ENCODE measurements at places on chromosomes 5 and 9. TPM values are rescaled to one million over a fixed set of nuclear protein-coding genes. Genes with fewer than 3 reads are reported as not detected.

Gene NFIL3
- total RNA-seq = 69.3 TPM

Gene SPAAR
- not detected for total RNA-seq

GRCh38 chr5:127878174-127878750 lies 175.1 kb downstream of the CCDC192 start:
- no peaks in the 10 kb centered on the region for H3K27me3 ChIP-seq
- no peaks in the 10 kb centered on the region for H3K4me1 ChIP-seq
- no peak overlapping the region for H3K27ac ChIP-seq
- H3K36me3 ChIP-seq = no peaks in the 10 kb centered on the region

Gene RFX3
- 14.1 TPM for total RNA-seq

- no peaks in the 10 kb centered on the region for H3K36me3 ChIP-seq
- peaks cover 35% of the 10 kb centered on the region for H3K4me1 ChIP-seq
- H3K4me3 ChIP-seq = no peak overlapping the region
- no peaks in the 10 kb centered on the region for H3K27me3 ChIP-seq
- no peak for DNase-seq
- no peak overlapping the region for H3K27ac ChIP-seq
These were observed 16.8 kb downstream of the OSTF1 start for GRCh38 chr9:75105019-75105540.

DNA sequence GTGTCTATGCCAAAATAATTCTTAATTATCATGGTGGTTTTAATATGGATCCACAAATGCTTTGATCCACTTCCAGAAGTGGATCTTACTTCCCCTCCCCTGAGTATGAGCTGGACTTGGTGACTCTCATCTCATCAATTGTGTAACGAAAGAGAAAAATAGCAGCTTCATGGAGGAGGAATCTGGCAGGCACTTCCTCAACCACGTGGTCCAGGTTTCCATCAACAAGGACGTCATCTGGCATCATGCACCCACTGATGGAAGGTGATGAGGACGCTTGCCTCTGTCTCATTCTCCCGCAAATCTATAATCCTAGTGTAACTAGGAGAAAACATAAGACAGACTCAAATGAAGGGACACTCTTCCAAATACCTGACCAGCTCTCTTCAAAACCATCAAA lies 54.6 kb upstream of the S1PR3 start:
- no peaks in the 10 kb centered on the region for H3K27me3 ChIP-seq
- H3K4me1 ChIP-seq = no peaks in the 10 kb centered on the region
- H3K36me3 ChIP-seq = no peaks in the 10 kb centered on the region
- H3K4me3 ChIP-seq = no peak overlapping the region
- DNase-seq = no peak
- no peak overlapping the region for H3K27ac ChIP-seq

DNA sequence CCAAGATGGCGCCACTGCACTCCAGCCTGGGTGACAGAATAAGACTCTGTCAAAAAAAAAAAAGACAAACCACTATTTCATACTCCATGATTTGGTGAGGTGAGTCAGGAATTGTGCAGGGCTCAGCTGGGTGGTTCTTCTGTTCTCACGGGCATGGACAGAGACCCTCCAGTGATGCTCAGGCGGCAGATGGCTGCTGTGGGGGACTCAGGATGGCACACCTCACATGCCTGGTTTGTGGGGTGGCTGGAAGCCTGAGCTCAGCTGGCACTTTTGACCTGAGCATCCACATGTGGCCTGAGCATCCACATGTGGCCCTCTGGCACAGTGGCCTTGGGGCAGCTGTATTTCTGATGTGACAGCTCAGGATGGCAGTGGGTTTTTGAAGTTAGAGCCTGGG lies 217.2 kb downstream of the IRX2 start:
- no peaks in the 10 kb centered on the region for H3K36me3 ChIP-seq
- H3K4me3 ChIP-seq = no peak overlapping the region
- H3K27ac ChIP-seq = no peak overlapping the region
- no peak for DNase-seq

DNA sequence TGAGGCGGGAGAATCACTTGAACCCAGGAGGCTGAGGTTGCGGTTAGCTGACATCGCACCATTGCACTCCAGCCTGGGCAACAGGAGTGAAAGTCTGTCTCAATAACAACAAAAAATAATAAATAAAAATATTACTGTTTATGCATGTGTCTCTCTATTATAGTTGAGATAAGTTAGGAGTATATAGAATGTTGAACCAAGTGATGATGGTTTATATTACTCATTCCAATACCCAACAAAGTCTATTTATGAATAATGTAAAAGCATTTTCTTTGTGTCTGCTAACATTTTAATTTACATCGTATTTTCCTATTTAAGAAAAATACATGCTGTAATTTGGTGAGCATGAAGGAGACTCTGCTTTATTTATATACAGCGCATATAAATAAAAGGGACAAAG lies 35.8 kb downstream of the CREBRF start:
- no peaks in the 10 kb centered on the region for H3K4me1 ChIP-seq
- no peak overlapping the region for H3K27ac ChIP-seq
- no peak overlapping the region for H3K4me3 ChIP-seq
- DNase-seq = no peak
- H3K27me3 ChIP-seq = no peaks in the 10 kb centered on the region

Gene LEAP2
- total RNA-seq = 2.7 TPM

GRCh38 chr5:65062469-65063083 lies 293.8 kb downstream of the CWC27 start:
- DNase-seq = no peak
- H3K4me1 ChIP-seq = no peaks in the 10 kb centered on the region
- no peak overlapping the region for H3K27ac ChIP-seq
- H3K4me3 ChIP-seq = no peak overlapping the region
- no peaks in the 10 kb centered on the region for H3K27me3 ChIP-seq

DNA sequence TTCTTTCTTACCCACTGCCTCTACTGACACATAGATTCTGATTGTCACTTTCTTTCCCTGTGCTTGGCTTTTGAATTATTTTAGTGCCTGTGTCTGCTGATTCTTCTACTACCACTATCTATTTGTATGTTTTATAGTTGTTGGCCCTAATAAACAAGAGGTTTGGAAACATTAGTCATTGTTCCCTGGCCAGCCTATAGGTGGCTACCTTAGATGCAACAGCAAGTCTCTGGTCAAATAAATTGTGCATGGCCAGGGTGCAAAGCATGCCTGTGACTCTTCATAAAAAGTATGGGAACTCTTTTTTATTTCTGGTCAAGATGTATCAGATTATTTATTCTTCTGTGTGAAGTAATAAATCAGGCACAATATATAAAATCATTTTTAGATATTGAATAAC lies 124.4 kb downstream of the PLK2 start:
- H3K4me1 ChIP-seq = no peaks in the 10 kb centered on the region
- no peak overlapping the region for H3K27ac ChIP-seq
- no peak overlapping the region for H3K4me3 ChIP-seq

Gene CNTNAP3B
- total RNA-seq = not detected

DNA sequence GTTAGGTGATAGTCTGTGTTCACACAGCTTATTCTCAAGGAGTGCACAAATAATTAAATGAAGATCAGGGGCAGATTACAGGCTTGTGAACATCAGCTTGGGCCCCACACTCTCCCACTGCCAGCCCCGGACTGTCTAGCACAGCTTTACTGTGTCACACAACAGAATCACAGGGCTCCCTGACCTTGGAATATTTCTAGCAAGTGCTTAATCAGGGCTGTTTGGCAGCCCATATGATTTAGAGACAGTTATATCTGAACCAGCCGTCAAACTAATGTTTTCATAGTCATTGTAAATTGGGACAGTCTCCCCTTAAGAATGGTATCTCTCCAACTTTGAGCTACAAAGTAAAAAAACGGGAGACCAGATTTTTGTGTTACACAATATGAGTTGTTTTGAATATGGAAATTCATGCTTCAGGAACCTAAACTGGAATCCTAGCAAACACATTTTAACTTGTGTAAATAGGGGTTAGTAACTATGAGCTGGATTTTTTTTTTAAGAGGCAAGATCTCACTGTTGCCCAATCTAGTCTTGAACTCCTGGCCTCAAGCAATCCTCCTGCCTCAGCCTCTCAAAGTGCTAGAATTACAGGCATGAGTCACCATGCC lies 517.6 kb downstream of the BNC2 start:
- no peak for DNase-seq
- H3K4me3 ChIP-seq = no peak overlapping the region
- H3K4me1 ChIP-seq = no peaks in the 10 kb centered on the region
- no peaks in the 10 kb centered on the region for H3K36me3 ChIP-seq

DNA sequence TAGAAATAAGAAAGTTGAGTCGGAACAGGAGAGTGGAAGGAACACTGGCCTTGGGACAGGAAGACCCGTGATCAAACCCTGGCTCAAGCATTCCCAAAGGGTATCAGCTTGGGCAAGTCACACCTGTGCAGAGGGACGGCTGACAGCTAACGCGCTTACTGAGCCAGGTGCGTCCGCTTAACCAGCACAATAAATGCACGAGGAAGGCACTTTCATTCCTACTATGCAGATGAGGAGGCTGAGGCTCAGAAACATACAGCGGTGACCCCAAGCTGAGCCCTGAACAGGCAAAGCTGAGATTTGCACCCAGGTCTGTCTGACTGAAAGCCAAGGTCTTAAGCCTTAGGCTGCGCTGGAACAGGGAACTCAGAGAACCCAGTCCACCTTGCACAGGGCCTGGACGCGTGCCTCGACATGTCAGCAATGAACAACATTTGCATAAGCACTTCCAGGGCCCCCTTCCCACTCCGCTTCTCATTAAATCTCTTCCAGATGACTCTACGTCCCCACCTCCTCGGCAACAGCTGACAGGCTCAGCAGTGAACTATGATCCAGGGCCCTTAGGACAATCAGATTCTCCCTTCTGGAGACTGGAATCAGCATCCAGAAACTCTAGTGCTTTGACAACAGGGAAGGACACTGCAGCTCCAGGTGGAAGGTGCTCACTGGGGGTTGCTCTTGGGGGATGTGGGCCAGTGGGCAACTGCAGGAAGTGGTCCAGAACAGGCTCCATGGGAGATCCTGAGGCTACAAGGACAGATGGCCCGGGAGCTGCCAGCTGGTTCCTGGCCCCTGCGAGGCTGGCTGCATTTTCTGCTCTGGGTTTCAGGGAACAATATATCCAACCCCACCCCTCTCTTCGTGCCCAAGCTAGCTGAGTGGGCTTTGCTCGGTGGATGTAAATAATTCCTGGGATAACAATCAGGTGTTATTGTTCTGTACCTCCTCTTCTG lies 35.2 kb downstream of the SH3PXD2B start:
- no peak for DNase-seq
- no peaks in the 10 kb centered on the region for H3K36me3 ChIP-seq
- H3K4me1 ChIP-seq = no peaks in the 10 kb centered on the region
- no peak overlapping the region for H3K27ac ChIP-seq
- no peaks in the 10 kb centered on the region for H3K27me3 ChIP-seq

Gene FOXD4L5
- total RNA-seq = 0.09 TPM

Gene F12
- total RNA-seq = 9.2 TPM

Gene F2RL2
- not detected for total RNA-seq

Gene PCDHGA2
- total RNA-seq = 0.07 TPM

DNA sequence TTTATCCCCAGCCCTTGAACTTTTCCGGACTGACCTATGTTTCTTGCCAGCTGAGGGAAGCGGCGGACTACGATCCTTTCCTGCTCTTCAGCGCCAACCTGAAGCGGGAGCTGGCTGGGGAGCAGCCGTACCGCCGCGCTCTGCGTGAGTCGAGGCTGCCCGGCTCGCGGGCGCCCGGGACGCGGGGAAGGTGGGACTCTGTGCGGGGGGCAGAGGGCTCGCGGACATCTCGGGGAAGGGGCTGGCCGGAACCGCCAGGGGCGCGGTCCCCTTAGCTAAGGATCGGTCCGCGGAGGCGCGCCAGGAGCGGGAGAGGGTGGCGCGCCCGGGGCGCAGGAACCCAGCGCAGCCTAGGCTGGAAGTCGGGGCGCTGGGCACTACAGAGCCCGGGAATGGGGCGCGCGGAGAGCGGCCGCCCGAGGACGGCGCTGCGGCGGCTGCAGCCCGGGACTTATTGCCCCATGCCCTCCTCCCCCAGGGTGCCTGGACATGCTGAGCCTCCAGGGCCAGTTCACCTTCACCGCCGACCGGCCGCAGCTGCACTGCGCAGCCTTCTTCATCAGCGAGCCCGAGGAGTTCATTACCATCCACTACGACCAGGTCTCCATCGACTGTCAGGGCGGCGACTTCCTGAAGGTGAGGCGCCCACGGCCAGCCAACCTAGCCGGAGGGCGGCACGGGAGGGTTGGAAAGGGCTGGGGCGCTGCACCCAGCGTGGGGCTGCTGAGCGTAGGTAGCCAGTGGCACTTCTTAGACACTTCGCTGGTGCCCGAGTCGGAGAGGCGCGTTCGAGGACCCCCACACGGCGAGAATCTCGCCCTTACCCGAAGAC lies 922 bp downstream of the CRHBP start:
- H3K4me1 ChIP-seq = no peaks in the 10 kb centered on the region
- no peak overlapping the region for H3K27ac ChIP-seq
- peaks cover 4% of the 10 kb centered on the region for H3K27me3 ChIP-seq
- no peak for DNase-seq

DNA sequence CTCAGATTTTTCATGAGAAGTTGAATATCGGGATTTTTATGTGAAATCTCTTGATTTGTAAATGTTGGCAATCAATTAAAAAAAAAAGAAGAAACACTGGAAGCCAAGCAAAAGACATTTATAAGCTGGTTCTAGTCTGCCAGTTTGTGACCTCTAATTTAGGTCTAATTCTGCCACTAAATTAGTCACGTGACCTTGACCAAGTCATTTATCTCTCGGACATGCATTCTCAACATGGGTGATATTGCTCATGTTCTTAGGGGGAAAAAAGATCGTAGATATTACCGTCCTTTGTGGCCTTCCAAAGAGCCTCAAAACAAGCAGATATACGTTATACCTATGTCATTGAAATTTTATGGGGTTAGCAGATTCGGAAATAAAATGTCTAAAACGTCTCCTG lies 52.9 kb upstream of the PTPDC1 start:
- DNase-seq = no peak
- H3K27ac ChIP-seq = peak overlapping the region; percentile 64
- peaks cover 14% of the 10 kb centered on the region for H3K4me1 ChIP-seq
- no peaks in the 10 kb centered on the region for H3K27me3 ChIP-seq
- no peaks in the 10 kb centered on the region for H3K36me3 ChIP-seq
- peak overlapping the region; percentile 72 for H3K4me3 ChIP-seq

DNA sequence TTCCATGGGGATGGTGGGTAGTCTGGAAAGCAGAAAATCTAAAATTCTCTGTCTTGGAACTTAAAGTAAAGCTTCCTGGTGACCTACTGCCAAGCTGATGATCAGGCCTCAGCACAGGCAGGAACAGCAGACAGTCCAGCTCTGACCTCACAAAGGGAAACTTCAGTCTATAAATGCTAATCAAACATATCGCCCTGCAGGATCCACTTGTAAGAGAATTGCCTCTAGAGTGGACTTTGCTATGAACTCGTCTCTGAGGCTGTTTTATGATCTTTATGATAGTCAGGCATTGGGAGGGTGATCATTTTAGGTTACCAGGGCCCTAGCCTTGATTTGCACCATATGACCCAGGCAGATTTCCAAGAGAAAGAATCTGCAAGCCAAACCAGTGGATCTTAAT lies 67.6 kb upstream of the SELENOP start:
- H3K36me3 ChIP-seq = no peaks in the 10 kb centered on the region
- no peaks in the 10 kb centered on the region for H3K27me3 ChIP-seq
- H3K4me1 ChIP-seq = peaks cover 6% of the 10 kb centered on the region
- H3K4me3 ChIP-seq = no peak overlapping the region

All from CD8-positive, alpha-beta memory T cell (primary cell).